Cerebellum (tissue), 4 donors: ENCODE measurements at places on chromosomes 5 and 9. TPM values are rescaled to one million over a fixed set of nuclear protein-coding genes. Genes with fewer than 3 reads are reported as not detected.

- no peak for DNase-seq
These were observed 3.0 kb downstream of the RLN2 start for GRCh38 chr9:5301544-5301943.

- no peak for DNase-seq
These were observed 41.6 kb downstream of the ADAMTS12 start for GRCh38 chr5:33850100-33850594.

- DNase-seq: no peak
These were observed 4.8 kb downstream of the ZNF483 start for GRCh38 chr9:111529787-111530186.

LHX6 gene
- 1.5 TPM for total RNA-seq

- no peak for DNase-seq
These were observed 102.6 kb upstream of the TBC1D2 start for GRCh38 chr9:98357921-98358535.
